IPS-NIHi11 (cell line): ENCODE measurements at places on chromosomes 2 and 18.

DNA sequence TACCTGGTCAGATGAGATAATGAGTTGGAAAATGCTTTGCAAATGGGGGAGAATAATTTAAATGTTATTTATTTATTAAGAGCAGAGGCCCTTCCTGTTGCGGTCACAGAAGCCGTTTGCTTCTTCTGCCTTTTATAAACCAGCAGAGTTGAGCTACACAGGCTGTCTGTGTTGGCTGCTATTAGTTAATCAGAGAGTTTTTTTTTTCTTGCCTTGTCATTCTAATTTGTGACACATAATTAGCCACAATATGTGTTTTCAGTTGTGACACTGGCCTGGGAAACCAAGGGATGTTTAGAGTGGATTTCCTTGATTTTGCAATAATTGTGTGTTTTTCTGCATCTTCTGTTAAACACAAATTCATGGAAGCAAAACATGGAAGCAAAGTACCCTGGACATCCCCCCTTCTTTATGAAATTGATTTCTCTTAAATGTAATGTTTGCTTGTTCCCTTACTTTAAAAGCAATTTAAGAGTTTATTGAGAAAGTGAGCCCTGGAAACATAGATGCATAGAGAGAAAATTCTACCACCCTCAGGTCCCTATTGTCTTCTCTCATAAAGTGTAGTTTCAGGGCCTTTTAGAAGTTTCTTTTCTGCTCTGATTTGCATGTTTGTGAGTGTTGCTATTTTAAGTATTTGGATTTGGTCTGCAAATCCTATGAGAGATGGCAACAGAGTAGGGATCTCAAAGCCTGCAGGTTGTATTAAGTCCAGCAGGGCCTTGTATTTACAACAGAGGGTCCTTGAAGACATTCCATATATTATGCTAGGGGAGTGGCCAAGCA, 22.8 kb upstream of the IL37 start:
- no peak for DNase-seq

DNA sequence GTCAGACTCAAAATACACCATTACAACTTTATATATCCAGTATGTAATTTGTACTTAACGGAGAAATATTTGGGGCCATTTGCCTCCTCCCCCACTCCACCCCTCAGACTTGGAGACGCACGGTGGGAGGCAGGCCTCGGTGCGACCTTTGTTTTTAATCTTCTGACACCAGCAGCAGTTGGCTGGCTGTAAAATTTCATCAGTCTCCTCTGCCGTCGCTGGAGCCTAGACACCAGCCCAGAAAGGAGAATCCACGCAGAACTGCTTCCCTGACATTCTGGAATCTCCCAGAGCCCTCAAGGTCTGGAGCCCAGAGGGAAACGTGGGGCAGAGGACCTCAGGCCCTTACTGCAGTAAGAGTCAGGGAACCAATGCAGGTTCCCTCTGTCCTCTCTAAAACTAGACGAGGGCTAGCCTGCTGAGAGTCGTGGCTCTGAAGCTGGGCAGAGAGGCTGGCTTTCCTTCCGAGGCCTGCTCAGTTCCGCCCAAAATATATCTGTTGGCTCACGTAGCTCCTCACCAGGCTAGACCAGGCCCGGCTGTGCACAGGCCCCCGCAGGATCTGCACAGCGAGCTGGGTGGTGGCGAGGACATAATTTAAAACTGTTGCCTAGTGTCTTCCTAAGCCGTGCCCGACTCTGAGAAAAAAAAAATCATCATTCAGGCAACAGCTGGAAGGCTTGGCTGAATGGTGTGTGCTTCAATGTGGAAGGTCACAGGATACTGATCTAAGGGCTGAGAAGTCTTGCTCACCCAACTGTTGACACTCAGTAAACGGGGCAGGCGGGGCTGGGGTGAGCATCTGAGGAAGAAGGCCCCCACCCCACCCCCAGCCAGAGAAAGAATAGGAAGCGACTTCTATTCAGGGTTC, 40.4 kb downstream of the EN1 start:
- DNase-seq, result no peak

DNA sequence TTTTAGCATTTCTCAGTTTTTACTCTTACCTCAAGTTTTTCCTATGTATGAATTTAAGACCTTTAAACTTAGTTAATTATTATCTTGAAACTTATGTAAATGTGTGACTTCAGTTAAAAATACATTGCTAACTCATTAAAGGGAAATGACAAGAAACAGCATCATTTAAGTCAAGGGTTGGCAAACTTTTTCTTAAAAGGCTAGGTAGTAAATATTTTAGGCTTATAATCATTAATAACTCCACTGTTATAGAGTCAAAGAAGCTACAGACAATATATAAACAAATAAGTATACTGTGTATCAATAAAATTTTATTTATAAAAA, 259.7 kb upstream of the RBMS1 start:
- no peak for DNase-seq

DNA sequence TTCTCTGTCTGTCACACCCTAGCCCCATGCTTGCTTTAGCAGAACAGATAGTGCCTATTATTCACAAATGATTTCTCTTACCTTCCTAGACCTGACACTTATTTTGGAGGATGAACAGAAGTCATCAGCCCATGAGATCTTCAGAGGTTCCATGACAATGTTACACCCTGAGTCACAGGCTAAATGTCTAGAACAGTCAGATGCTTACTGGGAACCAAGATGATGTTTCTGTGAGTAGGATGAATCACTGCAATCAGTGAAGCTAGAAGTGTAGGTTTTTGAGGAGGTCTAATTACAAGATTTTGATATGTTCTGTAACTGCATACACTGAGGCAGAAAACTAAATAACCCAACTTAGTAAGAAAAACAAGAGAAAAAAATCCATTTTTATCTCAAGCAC, 123.0 kb upstream of the THUMPD2 start:
- no peak for DNase-seq

DNA sequence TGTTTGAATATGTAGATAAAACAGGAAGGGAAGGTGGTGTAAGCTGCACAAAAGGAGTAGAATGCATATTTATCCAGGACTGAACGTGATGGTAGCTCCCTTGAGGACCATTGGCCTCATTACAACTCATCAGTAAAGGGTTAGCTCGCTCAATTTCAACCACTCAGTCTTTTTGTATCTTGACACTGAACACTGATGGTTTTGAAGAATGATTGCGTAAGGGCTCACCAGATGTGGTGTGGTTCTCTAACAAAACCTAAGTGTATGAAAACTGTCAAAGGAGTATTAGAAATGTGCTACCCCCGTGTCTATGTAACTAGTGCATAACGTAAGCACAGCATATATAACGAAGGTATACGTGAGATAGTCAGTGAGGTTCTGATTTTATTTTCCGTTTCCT, 272.4 kb upstream of the THSD7B start:
- DNase-seq, result no peak
